Activated naive CD4-positive, alpha-beta T cell (primary cell): ENCODE measurements at places on chromosomes 7 and 10.
A peak's percentile ranks its signal among the peaks of the same experiment; 100 is the strongest.

- DNase-seq, result no peak
Observed at GRCh38 chr7:32500922-32501341, 5.6 kb downstream of the AVL9 start.

DNA sequence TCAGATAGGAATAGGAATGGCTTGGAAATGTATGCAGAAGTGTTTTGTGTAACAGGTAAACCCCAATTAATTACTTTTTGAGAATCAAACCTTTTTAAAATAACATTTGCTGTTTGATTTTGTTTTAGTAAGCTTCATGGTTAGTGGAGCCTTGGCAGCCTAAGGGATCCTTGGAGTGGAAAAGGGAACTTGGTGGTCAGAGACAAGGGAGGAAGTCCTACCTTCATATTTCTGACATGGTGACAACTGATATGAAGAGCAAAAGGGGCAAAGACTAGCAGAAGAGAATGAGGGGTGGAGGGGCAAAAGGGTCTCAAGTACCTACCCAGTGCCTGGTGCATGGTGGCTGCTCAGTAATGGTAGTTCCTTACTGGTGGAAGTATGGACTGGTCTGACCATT is 32.3 kb downstream of the AHCYL2 start:
- DNase-seq, result no peak

- no peak for DNase-seq
Observed at GRCh38 chr7:41491308-41491707, 211.6 kb downstream of the INHBA start.

DNA sequence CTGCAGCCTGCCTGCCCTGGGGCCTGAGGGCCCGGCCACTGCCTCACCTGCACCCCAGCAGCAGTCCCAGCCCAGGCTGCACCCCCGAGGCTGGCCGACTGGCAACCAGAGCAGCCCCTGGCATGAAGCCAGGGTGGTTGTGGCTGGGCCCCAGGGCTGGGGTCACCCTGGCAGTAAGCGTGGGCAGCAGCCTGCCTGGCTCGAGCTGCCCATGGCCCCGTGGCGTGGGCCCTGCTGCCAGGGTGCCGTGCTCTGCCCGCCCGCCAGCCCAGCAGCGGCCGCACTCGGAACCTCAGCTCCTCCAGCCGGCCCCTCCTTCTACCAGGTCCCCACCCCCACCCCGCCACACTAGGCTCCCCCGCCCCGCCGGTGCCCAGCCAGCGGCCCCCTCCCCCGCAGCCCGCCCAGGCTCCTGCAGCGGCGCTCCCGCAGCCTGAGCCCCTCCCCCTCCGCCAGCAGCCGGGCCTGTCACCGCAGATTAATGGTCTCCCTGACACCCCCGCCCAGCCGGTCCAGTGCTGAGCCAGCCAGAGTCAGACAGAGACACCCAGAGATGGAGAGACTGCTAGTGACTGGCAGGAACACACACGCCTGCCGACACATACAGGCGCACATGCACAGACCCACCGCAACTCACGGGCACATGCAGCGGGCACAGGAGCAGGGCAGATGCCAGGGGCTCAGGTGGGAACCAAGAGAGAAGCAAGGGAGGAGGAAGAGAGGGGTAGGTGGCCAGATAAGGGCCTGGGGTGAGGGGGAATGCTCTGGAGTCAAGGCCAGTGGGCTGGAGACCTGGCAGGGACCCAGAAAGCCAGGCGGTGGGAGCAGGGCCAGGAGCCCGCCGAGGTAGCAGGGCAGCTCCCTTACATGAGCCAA is 22.4 kb downstream of the KCNH2 start:
- DNase-seq, result no peak

DNA sequence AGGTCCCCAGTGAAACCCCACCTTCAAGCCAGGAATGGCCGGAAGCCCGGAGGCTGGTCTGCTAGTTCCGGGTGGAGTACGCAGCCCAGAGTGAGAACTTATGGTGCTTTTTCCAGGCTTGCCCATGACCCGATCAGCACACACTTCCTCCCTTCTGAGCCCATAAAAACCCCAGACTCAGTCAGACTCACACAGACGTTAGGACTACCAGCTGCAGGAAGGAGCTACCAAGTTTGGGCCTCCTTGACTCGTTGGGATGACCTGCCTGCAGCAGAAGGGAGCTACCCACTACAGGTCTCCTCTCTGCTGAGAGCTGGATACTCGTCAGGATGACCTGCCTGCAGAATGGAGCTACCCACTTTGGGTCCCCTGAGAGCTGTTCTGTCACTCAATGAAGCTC is 39.1 kb downstream of the SCRN1 start:
- no peak for DNase-seq

GRCh38 chr7:128219636-128220035 is 21.4 kb upstream of the LEP start:
- no peak for DNase-seq

GRCh38 chr7:28986765-28987110 is 28.6 kb upstream of the TRIL start:
- no peak for DNase-seq

- DNase-seq, result peak; percentile 24
Observed at GRCh38 chr10:123150986-123151736, 3.0 kb upstream of the BUB3 start.

- no peak for DNase-seq
Observed at GRCh38 chr7:15594461-15594860, 32.6 kb upstream of the AGMO start.

- no peak for DNase-seq
Observed at GRCh38 chr7:137423321-137423720, 79.8 kb upstream of the PTN start.

- DNase-seq, result no peak
Observed at GRCh38 chr10:12966067-12966466, 35.4 kb downstream of the CCDC3 start.

DNA sequence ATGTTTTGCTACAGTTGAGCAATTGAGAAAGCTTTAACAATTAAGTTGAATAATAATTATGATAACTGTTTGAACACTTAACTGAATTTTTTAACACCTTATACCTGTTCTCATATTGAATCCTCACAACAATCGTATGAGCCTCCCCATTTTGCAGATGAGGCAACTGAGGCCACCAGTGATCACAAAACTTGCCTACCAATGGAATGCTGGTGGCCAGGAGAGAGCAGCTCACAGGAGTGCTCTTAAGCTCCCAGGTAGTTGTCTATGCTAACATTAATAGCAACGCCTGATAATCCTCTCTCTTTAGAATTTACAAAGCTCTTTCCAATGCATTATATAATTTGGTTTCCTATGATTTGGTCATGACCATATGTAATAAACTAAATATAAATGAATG is 21.6 kb downstream of the GPNMB start:
- no peak for DNase-seq

- no peak for DNase-seq
Observed at GRCh38 chr10:4902571-4903011, 60.6 kb upstream of the AKR1C1 start.

DNA sequence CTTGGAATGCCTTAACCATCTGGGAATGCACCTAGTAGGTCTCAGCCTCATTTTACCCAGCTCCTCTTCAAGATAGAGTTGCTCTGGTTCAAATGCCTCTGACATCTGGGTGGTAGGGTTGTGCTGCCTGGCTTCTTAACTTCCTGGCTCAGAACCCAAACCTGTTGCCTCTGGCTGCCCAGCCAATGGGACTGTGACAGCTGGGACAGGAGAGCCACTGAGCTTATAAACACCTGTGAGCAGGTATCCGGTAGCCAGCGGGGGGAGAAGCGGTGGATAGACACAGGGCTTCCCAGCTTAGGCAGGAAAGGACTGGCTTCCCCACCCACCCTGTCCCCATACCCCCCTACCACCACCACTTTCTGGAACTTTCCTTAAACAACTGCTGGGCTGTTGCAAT is 115.8 kb upstream of the CARD11 start:
- no peak for DNase-seq

DNA sequence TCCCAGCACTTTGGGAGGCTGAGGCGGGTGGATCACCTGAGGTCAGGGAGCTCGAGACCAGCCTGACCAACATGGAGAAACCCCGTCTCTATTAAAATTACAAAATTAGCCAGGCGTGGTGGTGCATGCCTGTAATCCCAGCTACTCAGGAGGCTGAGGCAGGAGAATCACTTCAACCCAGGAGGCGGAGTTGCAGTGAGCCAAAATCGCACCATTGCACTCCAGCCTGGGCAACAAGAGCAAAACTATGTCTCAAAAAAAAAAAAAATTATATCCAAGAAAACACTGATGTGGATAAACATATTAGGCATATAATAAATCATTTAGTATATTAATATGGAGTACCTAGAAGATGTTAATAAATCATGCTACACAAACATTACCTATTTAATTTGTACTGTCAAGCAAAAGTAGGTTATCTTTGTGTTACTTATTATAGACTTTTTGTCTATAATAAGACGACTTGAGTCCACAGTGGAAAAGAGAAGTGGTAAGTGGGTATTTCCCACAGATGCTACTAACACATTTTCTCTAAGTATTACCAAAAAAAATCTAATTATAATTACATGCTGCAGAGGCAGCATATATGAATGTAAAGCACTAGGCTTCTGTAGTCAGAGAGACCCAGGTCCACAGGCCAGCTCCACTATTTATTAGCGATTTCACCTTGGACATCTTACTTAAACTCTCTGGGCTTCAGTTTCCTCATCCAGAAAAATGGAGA is 34.5 kb downstream of the DNMBP start:
- DNase-seq, result no peak

DNA sequence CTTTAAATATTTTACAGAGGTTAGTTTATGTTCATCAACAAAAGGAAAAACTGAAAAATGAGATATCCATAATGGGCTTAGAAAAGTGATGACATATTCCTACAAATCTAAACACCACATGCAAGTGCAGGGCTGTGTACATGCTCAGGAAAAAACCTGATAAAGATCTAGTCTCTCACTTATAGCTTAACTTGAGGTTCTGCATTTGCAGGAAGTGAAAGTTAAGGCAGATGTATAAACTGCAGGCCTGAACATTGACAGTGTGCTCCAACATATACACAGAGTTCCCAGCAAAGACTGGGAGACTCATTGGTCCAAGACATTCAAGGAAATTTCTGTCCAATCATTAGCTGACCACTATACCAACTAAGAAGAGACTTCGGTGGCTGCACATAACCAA is 63.8 kb upstream of the RET start:
- no peak for DNase-seq

- no peak for DNase-seq
Observed at GRCh38 chr7:130400120-130400572, 19.9 kb downstream of the CPA1 start.

- no peak for DNase-seq
Observed at GRCh38 chr10:89478085-89478738, 57.2 kb downstream of the SLC16A12 start.

DNA sequence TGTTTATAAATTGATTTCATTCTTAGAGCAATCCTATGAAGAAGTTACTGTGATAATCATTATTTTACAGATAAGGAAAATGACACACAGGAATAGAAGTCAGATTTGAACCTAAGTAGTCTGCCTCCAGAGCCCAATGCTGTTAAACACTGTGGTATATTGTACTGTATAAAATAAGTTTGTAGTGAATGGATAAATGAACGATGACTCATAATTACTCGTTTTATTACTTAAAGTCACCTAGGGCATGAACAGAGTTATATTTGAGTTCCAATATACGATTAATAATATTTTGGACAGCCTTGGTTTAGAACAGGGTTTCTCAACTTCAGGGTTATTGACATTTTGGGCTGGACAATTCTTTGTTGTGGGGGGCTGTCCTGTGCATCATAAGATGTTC is 7.8 kb upstream of the BTRC start:
- DNase-seq, result no peak

DNA sequence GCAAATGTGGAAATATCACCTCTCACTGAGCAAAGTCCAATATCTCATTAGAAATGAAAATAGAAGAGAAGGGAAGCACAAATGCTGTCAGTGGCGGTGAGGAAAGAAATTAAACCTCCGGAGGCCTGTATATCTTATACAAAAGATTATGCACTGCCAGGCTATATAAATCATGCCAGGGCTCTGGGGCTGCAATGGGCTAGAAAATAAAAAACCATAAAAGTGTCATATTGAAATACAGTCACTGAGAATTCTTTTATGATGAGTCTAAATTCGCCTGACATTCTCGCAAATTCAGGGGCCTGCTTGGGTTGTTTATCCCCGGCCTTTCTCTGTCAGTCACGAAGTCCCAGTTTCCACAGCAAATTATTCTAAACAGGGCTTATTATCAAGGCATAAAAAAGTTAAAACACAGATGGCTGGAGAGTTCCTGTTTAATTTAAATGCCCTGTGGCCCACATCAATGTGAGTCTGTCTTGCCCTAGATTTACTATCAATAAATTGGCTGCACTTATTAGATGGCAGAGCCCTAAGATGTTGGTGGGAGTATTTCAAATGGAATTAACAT is 193.8 kb downstream of the SNX10 start:
- no peak for DNase-seq

DNA sequence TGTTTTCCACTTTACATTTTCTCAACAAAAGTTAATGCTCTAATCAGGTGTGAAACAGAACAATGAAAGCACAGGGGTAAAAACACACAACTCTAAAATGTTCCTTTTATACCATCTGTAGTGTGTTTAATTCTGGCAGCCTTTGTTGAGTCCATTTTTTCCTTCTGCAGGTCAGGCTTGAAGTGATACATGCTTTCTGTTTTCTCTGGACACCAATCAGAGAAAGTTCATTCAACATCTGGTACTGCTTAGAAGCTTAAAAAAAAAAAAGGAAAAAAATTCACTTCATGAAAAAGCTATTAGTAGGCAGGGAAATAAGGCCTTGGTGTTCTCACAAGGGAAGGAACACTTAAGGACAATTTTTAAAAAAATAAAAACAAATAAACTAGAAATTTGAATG is 231.3 kb upstream of the RHOBTB1 start:
- DNase-seq, result no peak

DNA sequence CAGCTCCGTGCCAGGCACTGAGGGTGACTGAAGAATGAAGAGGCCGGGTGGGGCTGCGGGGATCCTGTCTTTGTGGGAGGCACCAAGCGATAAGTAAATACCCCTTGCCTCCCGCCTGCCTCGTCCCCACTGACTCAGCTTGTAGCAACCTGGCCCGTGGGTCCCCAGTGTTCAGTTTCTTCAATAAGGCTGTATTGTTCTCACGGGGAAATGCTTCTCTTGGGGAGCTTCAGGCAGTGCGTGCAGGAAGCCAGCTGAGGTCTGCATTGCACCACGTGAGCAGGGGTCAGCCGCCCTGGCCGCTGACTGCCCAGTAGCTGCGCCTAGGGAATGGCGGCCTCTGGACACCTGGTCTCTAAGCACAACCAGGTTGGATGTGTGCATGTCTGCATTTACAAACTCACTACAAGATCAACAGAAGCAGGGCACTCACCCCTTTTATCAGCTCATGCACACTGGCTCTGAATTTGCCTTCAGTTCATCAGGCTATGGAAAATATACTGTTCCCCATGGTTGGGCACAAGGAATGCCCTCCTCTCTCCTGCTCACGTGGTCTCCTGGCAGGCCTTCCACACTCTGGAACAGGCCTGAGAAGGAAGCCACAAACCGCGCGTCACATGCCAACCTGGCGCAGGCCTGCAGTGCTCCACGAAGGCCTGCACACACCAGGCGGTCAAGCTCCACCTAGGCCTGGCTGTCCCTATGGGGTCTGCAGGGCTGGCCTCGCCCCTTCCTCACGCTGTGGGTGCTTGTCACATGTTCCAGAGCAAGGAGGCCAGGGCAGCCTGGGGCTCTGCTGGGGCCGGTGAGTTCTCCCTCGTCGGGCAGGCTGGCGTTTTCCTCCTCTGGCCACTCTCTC is 135.7 kb upstream of the RNF32 start:
- no peak for DNase-seq
